CD4-positive, alpha-beta memory T cell (primary cell): ENCODE measurements at places on chromosomes 13 and 19.
A peak's percentile ranks its signal among the peaks of the same experiment; 100 is the strongest.

DNA sequence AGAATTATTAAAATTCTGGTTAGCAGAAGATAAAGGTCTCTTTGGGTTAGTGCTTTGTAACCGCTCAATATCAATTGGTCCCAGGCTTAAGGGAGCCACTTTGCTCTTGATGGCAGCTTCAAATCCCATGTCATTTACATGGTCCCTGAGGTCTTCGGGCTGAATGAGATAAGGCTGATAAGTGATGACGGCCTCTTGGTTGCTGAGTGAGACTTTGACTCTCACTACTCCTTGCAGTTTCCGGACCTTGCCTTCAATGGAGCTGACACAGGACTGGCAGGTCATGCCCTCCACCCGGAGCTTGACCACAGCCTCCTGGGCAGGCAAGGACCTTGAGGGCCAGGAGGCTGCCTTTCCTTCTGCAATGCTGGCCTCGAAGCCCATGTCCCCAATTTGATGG, 36.8 kb downstream of the ATP7B start:
- no peak for DNase-seq

- DNase-seq: peak; percentile 41
These were observed 1.8 kb downstream of the ETHE1 start for GRCh38 chr19:43524922-43525835.

DNA sequence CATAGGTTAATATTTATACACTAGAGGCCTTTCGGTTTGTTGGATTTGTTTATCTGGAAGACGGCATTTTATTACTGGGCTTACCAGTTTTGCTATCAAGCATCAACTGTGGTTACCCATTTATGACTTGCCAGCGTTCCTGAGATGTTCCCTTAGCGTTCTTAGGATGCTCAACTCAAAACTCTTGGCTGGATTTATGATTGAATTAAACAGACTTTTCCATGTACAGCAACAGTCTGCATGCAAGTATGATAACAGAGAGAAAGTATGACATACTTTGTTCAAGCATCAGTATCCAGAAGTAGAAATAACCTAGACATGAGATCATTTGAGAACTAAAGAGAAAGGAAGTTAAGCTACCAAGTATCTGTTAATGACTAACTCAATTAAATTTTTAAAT, 29.9 kb upstream of the RNF113B start:
- DNase-seq: no peak

DNA sequence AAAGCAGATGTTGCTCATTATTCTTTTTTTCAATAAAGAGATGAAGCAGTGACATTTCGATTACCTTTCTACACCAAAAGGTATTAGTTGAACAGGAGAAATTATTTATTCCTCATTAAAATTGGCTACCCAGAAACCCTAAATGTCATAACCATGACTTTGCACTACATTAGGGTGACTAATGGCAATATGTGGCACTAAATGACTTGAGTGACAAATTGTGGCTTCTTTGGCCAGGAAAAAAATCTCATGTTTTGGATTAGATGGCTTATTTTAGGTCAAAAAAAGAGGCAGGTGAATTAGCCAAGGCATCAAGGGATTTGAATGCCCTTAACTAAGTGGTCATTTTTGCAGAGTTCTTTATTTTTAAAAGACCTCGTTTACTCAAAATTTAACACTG, 353.9 kb downstream of the NDFIP2 start:
- DNase-seq: no peak

DNA sequence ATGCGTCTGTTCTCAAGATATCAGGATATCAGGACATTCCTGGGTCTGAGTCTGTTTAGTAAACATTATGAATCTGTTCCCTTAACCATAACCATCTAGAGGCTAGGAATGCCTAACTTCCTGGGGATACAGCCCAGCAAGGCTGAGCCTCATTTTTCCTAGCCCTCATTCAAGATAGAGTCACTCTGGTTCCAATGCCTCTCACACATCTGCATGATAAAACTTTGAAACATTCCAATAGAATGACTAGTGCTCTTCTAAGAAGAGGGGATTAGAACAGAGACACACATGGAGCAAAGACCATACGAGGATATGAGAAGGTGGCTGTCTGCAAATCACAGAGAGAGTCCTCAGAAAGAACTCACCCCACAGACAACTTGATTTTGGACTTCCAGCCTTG, 20.6 kb upstream of the CABP5 start:
- no peak for DNase-seq

- no peak for DNase-seq
These were observed 142.5 kb downstream of the LACC1 start for GRCh38 chr13:44022196-44022595.

- DNase-seq: no peak
These were observed 441 bp downstream of the GJB2 start for GRCh38 chr13:20192158-20192835.

GRCh38 chr19:50005428-50005827, 19.7 kb downstream of the VRK3 start:
- DNase-seq: no peak

- no peak for DNase-seq
These were observed 13.9 kb upstream of the DACH1 start for GRCh38 chr13:71880753-71881541.

- DNase-seq: no peak
These were observed 175.7 kb downstream of the KDM4B start for GRCh38 chr19:5144545-5145179.

DNA sequence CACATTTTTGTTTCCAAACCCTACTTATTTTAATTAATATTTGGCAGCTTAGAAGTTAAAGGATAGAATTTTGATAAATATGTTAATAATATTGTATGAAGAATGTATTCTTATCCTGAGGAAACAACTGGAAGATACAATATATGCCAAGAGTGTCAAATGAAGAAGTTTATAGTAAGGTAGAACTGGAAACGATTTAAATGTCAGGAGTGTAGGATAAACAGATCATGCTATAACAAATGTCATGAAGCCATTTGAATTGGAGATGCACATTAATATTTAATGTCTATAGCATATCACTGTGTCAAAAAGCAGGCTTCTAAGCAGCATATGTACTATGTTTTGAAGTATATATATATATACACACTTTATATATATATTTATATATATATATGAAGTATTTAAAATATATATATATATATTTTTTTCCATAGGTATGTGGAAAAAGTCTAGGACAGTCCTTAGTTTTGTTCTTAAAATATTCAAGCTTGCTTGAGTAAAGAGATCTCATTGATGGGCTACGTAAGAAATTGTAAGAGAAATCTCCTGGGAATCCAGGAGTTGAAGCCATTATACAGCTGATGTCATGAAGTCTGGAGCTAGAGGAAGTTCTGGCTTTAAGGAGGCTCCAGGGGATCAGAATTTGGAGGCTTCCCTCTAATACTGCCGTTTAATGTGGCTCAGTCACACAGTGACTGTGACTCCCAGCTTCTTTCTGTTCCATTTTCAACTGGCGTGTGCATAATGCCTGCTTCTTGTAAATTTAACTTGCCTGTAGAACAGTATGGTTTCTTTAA, 79.9 kb upstream of the MYCBP2 start:
- no peak for DNase-seq

DNA sequence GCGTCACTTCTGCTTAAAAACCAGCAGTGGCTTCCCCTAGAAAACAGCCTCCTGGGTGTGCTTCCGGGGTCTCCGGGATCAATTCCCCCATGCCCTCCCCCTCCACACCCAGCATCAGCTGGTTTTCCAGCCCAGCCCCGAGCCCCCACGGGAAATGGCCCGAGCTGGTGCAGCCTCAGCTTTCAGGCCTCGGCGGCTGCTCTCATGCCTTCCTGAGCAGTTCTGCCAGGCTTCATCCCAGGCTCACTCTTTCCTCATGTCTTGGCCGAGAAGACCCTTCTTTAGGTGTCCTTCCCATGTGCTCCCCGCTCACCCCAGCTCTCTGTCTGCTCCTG, 103.1 kb upstream of the RNF113B start:
- DNase-seq: no peak

DNA sequence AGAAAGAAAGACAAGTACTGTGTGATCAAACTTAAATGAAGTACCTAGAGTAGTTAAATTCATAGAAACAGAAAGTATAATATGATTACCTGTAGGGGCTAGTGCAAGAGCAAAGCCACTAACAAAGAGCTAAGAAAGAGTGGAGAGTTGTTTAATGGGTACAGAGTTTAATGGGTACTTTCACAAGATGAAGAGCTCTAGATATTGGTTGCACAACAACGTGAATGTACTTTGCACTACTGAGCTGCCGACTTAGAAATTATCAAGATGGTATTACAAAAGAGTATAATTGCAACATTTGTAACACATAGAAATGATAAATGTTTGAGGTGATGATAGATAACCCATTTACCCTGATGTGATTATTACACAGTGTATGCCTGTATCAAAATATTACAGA, 140.3 kb upstream of the GPC6 start:
- no peak for DNase-seq

DNA sequence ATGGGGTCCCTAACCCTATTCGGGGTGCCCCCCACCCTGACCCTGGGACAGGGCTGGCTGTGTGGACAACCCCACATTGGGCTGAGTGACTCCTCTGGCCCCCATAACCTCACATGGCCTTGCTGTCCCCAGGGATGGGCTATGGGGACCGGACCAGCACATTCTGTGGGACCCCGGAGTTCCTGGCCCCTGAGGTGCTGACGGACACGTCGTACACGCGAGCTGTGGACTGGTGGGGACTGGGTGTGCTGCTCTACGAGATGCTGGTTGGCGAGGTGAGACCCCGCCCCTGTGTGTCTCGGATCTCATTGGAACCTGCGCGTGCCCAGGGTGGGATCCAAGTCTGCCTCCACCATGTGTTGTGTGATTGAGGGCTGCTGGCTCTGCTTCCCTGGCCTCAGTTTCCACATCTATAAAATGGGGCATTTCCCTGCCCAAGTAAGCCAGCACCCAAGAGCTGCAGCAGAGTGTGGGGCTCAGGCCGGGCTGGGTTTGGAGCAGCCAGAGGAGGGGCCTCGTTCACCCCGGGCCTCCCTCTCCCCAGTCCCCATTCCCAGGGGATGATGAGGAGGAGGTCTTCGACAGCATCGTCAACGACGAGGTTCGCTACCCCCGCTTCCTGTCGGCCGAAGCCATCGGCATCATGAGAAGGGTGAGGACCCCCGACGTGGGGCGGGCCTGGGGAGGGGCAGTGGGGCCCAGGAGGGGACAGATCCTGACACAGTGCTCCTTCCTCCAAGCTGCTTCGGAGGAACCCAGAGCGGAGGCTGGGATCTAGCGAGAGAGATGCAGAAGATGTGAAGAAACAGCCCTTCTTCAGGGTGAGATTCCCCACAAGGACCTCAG, 4.9 kb downstream of the PTGER1 start:
- no peak for DNase-seq

GRCh38 chr13:101242720-101243119, 173.6 kb downstream of the NALCN start:
- no peak for DNase-seq

DNA sequence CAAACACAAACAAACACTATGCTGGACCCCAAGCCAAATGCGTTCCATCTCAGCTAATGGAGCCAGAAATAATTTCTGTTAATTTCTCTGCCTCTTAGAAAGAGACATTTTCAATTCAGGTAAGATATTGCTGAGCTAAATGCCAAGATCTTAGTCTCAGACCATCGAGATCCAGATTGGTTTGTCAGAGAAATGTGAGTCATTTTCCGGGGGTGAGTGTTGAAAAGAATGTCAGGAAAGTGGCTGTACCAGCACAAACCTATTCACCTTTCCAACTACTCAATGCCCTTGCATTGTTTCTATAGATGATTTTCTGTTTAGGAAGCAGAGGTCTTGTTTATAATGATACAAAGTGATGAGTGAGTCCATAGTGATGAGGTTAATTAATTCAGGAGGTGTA, 266.8 kb upstream of the TSHZ3 start:
- DNase-seq: no peak

GRCh38 chr13:87274209-87274819, 396.9 kb upstream of the SLITRK5 start:
- peak; percentile 9 for DNase-seq

DNA sequence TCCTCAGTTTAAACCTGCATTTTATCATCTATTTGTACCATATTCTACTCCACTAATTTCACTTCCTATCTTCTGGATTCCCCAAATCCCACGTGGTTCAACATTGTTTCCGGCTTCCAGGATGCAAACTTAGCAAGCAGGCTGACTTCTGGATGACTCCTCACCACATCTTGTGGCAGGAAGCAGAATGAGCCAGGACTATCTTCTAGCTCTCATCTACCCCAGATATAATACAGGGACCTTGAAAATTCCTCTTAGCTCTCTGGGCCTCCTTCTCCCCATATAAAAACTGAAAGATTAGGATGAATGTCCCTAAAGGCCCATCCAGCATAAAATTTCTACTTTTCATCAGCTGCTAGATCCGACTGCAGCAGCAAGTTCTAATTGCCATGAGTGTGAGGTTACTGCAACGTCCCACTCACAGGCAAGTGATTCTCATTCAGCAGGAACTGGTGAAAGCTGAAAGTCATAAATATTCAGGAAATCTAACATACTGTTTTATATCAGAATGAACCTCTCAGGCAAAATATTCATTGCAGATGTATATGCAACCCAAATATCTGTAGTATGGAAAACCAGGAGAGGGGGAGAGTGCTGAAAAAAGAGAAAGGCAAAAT, 93.4 kb downstream of the KCTD12 start:
- DNase-seq: no peak

- no peak for DNase-seq
These were observed 258.7 kb upstream of the GPC6 start for GRCh38 chr13:92967923-92968322.

- no peak for DNase-seq
These were observed 38.8 kb downstream of the SLITRK5 start for GRCh38 chr13:87709947-87710346.

DNA sequence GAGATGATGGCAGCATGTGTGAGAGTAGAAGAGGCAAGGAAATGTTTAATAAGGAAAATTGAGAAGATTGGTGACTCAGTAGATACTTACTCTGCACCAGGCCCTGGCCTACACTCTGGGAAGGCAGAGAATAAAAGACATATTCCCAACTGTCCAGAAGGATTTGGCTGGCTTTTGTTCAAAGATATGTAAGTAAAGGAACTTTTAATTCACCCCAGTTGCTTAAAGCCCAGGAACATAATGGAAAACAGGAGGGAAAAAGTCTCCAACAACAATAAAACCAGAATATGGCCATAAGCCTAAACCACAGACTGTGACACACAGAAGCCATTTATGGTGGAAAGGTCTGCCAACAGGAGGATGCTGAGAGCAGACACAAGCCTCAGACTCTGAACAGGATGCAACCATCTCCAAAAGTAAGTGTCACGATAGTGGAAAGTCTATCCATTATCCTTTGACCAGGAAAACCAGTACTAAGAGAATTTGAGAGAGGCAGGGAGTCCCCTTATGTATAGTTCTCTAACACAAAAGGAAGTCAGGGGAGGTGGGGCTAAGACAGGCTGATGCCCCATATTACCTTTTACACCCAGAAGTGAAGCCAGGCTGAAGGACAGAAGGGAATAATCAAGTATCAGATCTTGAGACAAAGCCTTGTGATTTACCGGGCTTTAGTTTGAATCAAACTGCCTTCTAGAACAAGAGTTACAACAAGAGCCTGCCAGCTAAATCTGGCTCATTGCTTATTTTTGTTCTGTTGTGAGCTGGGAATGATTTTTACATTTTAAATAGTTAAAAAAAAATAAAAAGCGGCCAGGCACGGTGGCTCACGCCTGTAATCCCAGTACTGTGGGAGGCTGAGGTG, 169.5 kb upstream of the STARD13 start:
- DNase-seq: no peak
